GM23248 (cell line): ENCODE measurements at places on chromosomes 2 and 18. TPM values are rescaled to one million over a fixed set of nuclear protein-coding genes. Genes with fewer than 3 reads are reported as not detected.

GRCh38 chr2:207385076-207385475 is 144.7 kb upstream of the CREB1 start:
- no peaks in the 10 kb centered on the region for H3K27me3 ChIP-seq
- H3K4me1 ChIP-seq = peaks cover 6% of the 10 kb centered on the region
- no peak for DNase-seq
- H3K27ac ChIP-seq = no peak overlapping the region

GRCh38 chr2:234142530-234142929 is 92.0 kb downstream of the SPP2 start:
- no peak overlapping the region for H3K27ac ChIP-seq
- peaks cover 6% of the 10 kb centered on the region for H3K4me1 ChIP-seq
- H3K36me3 ChIP-seq = no peaks in the 10 kb centered on the region
- H3K27me3 ChIP-seq = no peaks in the 10 kb centered on the region
- DNase-seq = peak; percentile 13

DES gene
- polyA plus RNA-seq = 0.75 and 1.1 TPM in 2 replicates

PLB1 gene
- polyA plus RNA-seq = 0.25 and 0.44 TPM in 2 replicates

DNA sequence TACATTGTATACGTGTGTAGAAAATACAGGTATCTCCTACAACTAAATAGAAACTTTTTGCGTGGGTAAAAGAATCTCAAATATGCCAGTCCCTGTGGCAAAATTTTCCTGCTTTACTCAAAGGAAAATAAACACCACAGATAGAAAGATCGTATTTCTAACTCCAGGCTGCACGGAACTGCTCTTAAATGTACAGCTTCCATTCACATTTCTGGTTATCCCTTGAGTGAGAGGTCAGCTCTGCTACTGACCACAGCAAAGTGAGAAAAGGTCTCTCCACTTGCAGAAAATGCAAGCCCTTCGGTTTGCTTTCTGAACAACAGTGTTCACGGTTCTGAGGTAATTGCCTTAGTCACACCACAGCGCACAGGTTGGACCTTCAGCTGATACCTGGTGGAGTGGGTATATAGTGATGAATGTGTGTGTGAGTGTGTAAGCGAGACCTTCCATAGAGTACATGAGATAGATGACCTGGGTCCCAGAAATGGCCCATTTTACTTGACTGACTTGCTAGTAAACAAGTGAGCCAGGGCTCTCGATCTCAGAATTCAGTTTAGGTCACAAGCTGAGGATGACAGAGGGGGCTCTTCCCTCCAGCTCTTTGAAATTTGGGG is 52.1 kb downstream of the ALPK2 start:
- peaks cover 43% of the 10 kb centered on the region for H3K4me1 ChIP-seq
- no peak for DNase-seq
- H3K36me3 ChIP-seq = peaks cover 10% of the 10 kb centered on the region; the same call in 1 of the 2 replicates
- H3K27ac ChIP-seq = peak overlapping the region; percentile 97; the same call in 1 of the 2 replicates

GRCh38 chr2:58720033-58720769 is 479.1 kb upstream of the FANCL start:
- H3K36me3 ChIP-seq = no peaks in the 10 kb centered on the region
- H3K4me3 ChIP-seq = no peak overlapping the region
- no peaks in the 10 kb centered on the region for H3K4me1 ChIP-seq
- H3K27ac ChIP-seq = no peak overlapping the region
- H3K27me3 ChIP-seq = peaks cover 30% of the 10 kb centered on the region
- DNase-seq = no peak

DNA sequence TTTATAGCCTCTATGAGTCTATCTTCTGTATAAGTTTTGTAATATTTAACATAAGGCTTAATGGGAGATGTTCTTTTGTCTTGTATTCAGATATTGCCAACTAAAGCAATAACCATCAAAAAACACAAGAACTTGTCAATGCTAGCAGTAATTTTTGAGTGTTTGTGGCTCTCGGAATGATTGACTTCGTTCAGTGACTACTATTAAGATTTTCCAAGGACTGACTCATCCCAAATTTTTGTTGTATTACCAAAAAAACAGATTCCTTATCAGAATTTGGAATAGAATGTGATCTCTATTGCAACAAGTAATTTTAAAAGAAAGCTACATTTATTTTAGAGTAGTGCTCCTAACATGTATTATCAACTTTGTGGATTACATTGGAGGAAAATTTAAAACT is 8.1 kb downstream of the NABP1 start:
- H3K4me3 ChIP-seq = peak overlapping the region; percentile 26
- H3K36me3 ChIP-seq = peaks cover 70% of the 10 kb centered on the region
- peaks cover 98% of the 10 kb centered on the region for H3K4me1 ChIP-seq
- H3K27me3 ChIP-seq = no peaks in the 10 kb centered on the region
- DNase-seq = peak; percentile 37
- H3K27ac ChIP-seq = peak overlapping the region; percentile 79

DNA sequence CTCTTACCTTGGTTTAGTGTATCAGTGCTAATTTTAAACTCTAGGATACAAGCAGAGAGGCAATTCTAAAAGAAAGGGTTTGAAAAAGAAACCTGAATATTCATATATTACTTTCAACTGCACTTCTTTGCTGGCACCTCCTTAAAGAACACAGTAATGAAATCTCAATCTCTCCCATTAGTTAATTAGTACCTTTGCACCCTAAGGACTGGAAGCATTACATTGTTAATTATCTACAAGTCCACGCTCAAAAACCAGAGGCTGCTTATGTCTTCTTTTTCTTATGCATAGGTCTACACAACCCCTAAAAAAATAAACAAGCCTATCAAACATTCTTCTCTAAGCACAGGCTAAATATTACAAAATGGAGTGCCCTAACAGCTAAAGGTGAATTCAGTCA is 20.2 kb downstream of the EPHA4 start:
- no peak overlapping the region for H3K27ac ChIP-seq
- no peaks in the 10 kb centered on the region for H3K27me3 ChIP-seq
- H3K36me3 ChIP-seq = 0 out of 2 replicates have a peak, but pooled peaks cover 4% of the 10 kb centered on the region
- peaks cover 22% of the 10 kb centered on the region for H3K4me1 ChIP-seq

GRCh38 chr18:33556846-33557245 is 21.2 kb upstream of the ASXL3 start:
- DNase-seq = no peak
- no peaks in the 10 kb centered on the region for H3K4me1 ChIP-seq
- H3K27ac ChIP-seq = no peak overlapping the region
- H3K36me3 ChIP-seq = no peaks in the 10 kb centered on the region
- 0 out of 2 replicates have a peak, but pooled peaks cover 3% of the 10 kb centered on the region for H3K27me3 ChIP-seq
- no peak overlapping the region for H3K4me3 ChIP-seq

GRCh38 chr2:86336675-86337243 is 667 bp downstream of the REEP1 start:
- peaks cover 63% of the 10 kb centered on the region for H3K27me3 ChIP-seq
- no peaks in the 10 kb centered on the region for H3K4me1 ChIP-seq
- peak overlapping the region; percentile 56 for H3K4me3 ChIP-seq
- no peak for DNase-seq
- no peaks in the 10 kb centered on the region for H3K36me3 ChIP-seq

DNA sequence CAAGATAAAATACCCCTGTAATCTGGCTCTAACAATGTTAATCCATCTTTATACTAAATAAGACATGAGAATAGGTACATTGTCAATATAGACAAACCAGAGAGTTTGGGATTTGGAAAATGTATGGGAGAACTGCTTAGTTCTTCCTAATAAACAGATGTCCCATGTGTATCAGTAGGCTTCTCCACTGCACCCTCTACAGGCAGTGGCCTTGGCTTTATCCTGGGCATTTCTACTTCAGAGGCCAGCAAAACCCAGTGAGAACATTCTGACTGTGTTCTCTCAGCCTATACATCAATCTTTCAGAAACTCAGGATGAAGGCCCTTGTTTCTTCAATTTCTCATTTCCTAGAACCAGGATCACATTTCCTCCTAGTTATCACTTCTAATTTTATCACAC is 1167.5 kb upstream of the ACVR2A start:
- no peaks in the 10 kb centered on the region for H3K36me3 ChIP-seq
- peak; percentile 8 for DNase-seq
- no peak overlapping the region for H3K4me3 ChIP-seq

LONRF2 gene
- not detected in 2 replicates for polyA plus RNA-seq

- DNase-seq = no peak
- H3K27ac ChIP-seq = no peak overlapping the region
- no peaks in the 10 kb centered on the region for H3K36me3 ChIP-seq
Measured at GRCh38 chr2:45328264-45328870, 282.7 kb downstream of the SRBD1 start.

DNA sequence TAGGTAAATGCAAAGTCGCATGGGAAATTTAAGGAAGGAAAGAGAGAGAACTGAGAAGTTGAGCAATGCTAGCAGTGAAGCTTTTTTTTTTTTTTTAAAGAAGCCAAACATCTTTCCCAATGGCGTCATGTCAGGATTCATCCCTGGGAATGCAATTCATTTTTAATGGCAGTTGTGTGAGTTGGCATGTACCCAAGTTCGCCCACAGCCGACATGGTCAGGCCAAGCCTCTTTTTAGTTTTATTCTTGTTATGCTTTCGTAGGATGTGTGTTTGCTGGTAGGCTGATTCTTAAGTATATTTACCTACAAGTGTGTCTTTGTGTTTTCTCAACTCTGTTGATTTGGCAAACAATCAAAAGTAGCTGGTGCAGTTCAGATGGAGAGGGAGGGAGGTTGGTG is 127.6 kb upstream of the ITGA6 start:
- H3K27me3 ChIP-seq = 0 out of 2 replicates have a peak, but pooled peaks cover 7% of the 10 kb centered on the region
- no peaks in the 10 kb centered on the region for H3K4me1 ChIP-seq
- no peak overlapping the region for H3K27ac ChIP-seq
- no peaks in the 10 kb centered on the region for H3K36me3 ChIP-seq

DNA sequence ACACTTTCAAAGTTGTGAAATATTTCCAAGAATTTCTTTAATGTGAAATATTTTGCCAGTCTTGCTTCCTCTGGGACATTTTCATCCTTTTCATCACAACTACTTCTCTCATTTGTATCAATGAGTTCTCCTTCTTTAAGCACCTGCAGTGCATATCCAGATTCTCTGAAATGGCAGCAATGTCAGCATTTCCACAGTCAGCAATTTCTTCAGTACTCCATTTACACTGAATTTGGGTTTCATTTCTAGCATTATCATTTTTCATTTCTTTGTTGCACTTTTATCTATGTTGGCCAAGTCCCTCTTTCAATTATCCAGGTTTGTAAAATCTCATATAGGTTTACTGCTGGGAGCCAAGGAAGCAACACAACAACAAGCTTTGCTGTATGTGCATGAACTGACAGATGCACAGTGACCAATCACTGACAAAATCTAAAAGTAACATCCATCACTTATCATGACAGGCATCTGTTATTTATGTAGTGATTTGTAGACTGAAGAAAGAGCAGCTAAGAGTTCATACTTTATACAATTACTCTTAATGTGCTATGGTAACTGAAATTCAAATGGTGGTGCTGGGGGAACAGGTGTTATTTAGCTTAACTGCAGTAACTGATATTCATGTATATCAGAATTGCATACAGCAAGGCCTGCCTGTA is 43.9 kb downstream of the SS18 start:
- peaks cover 18% of the 10 kb centered on the region; the same call in 1 of the 2 replicates for H3K36me3 ChIP-seq
- no peak overlapping the region for H3K4me3 ChIP-seq
- DNase-seq = no peak
- H3K27ac ChIP-seq = no peak overlapping the region
- no peaks in the 10 kb centered on the region for H3K27me3 ChIP-seq

TMEM198 gene
- polyA plus RNA-seq = 1.7 and 2.2 TPM in 2 replicates

DNA sequence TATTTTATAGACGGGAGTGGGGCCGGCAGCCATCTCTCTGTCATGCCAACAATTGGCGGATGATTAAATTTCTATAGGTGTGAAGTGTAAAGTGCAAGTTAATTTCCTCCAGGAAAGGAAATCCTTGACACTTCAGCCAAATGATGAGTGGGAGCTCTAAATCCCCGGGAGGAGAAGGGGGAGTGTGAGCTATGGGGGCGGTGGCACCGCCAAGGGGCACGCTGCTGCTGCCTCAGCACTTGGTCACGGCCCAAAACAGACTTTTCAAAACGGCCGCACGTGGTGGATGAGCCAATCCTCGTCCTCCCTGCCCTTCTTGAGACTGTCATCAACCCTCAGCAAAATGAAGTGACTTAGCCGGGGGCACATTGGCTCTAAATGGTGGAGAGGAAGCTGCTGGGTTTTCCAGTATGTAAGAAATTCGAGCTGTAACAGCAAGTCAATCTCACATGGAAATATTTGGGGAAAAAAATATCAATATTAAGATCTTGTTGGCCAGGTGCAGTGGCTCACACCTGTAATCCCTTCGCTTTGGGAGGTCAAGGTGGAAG is 200.8 kb downstream of the TFCP2L1 start:
- H3K27me3 ChIP-seq = peaks cover 15% of the 10 kb centered on the region; the same call in 1 of the 2 replicates
- H3K4me3 ChIP-seq = no peak overlapping the region
- H3K27ac ChIP-seq = no peak overlapping the region

DNA sequence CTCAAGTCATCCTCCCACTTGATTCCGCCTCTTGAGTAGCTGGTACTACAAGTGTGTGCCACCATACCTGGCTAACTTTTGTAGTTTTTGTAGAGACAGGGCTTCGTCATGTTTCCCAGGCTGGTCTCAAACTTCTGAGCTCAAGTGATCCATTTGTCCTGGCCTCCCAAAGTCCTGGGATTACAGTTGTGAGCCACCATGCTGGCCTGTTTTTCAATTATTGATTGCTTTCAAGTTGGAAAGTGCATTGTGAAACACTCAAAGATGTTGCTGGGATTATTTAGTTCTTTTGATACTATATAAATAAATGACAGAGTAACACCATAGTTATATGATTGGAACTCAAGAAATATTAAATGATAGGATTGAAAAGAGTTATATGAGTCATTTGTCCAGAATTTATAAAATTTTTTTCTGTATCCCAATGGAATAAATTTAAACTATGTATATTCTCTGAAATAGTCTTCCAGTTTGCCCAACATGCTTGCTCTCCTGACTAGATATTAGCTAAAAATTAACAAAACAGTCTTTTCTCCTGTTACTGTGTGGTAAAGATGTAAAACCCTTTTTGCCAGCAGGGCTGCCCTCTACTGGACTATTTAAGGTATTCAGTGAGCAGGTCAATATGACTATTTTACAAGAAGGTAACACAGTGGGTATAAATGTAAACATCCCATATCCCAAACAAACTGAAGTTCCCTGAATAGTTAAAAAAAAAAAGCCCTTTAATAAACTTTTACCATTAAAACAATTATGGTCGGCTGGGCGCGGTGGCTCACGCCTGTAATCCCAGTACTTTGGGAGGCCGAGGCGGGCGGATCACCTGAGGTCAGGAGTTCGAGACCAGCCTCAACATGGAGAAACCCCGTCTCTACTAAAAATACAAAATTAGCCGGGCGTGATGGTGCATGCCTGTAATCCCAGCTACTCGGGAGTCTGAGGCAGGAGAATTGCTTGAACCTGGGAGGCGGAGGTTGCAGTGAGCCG is 42.7 kb downstream of the ACSL3 start:
- H3K27ac ChIP-seq = peak overlapping the region; percentile 73
- no peaks in the 10 kb centered on the region for H3K36me3 ChIP-seq
- H3K27me3 ChIP-seq = no peaks in the 10 kb centered on the region
- peak; percentile 76 for DNase-seq
- H3K4me3 ChIP-seq = no peak overlapping the region

FLACC1 gene
- polyA plus RNA-seq = 0.34 and 1.4 TPM in 2 replicates

CTAGE1 gene
- polyA plus RNA-seq = 0.06 TPM in 1 of 2 replicates, not detected in the other

GRCh38 chr18:75694292-75694691 is 266.8 kb upstream of the SMIM21 start:
- H3K4me1 ChIP-seq = no peaks in the 10 kb centered on the region
- no peaks in the 10 kb centered on the region for H3K36me3 ChIP-seq
- no peaks in the 10 kb centered on the region; the same call in 1 of the 2 replicates for H3K27me3 ChIP-seq
- no peak for DNase-seq

NEU2 gene
- polyA plus RNA-seq = not detected in 2 replicates

MYOM1 gene
- 0.42 and 0.64 TPM in 2 replicates for polyA plus RNA-seq

- no peak overlapping the region for H3K4me3 ChIP-seq
- H3K27ac ChIP-seq = no peak overlapping the region
- H3K36me3 ChIP-seq = no peaks in the 10 kb centered on the region
Measured at GRCh38 chr2:86360776-86361175, 23.4 kb upstream of the REEP1 start.
